CD14-positive monocyte (primary cell): ENCODE measurements at places on chromosomes 5 and 9.

DNA sequence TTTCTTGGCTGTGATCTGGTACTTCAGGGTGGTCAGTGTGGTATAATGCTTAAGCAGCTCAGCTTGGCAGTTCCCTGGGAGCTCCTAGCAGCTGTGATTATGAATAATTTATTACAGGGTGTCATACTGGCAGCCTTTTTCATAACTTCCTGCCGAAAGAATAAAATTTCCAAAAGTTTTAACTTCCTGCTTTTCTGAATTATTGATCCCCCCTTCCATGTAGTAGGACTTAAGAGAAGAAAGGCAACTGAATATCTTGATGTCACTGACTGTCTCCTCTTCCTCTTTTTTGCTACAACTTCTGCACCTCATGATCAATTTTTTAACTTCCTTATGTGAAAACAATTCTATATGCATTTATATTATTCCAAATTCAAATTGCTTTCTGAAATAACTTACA, 74.3 kb upstream of the SPEF2 start:
- H3K4me3 ChIP-seq = no peak overlapping the region
- no peaks in the 10 kb centered on the region for H3K36me3 ChIP-seq
- no peak overlapping the region for H3K27ac ChIP-seq
- peaks cover 8% of the 10 kb centered on the region for H3K4me1 ChIP-seq
- peak; percentile 43 for DNase-seq
- H3K27me3 ChIP-seq = no peaks in the 10 kb centered on the region

DNA sequence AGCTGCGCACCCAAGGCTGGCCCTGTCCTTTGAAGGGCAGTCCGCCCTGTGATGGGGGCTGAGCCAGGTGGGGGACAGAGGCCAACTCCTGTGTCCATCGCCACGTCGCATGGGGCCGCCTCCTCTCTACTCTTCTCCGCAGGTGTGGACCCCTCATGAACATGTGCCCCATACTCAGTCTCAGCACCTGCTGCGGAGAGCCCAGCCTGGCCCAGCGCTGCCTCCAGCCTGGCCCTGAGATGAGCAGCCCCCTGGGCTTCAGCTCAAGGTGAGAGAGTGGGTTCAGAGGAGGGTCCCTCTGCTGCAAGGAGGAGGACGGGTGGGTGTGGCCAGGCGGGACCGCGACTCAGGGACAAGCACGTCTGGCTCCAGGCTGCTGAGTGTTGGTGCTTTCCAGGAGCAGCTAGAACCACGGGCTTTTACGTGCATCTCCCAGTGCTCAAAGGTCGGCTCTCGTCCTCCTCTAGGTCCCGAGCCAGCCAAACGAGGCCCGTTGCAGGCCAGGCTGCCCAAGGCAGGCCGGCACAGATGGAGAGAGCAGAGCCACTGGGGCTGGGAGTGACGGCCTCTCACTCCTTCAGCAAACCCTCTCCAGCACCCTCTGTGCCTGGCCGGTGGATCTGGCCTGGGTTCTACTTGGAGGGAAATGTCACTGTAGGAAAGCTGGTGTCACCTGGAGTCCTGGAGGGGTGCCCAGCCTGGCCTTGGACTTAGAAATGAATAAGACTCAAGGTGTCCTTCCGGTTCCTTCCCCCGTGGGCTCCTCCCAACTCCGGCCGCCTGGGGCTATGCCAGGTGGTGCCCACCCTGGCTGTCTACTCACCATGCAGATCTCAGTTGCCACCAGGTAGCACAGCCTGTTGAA, 48.9 kb upstream of the RNF130 start:
- H3K27ac ChIP-seq = no peak overlapping the region
- no peaks in the 10 kb centered on the region for H3K36me3 ChIP-seq
- no peaks in the 10 kb centered on the region for H3K4me1 ChIP-seq
- H3K4me3 ChIP-seq = no peak overlapping the region
- H3K27me3 ChIP-seq = peaks cover 3% of the 10 kb centered on the region

DNA sequence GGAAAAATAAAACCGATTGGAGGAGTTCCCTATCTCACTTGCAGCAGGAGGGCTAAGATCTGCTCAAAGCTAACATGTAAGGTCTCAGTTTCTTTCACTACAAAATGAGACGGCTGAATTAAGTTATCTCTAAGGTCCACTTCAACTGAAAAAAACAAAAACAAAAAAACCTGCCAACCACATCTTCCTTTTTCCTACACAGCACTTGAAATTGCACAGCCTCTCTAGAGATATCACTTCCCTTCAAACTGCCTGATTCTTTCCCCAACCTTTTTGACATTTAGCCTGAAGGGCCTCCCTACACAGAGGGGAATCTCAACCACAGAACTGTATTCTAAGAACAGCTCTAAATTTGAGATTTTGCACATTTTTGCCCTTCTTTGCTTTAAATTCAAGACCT, 227.9 kb upstream of the TARS1 start:
- no peak for DNase-seq
- H3K27me3 ChIP-seq = no peaks in the 10 kb centered on the region
- no peaks in the 10 kb centered on the region for H3K4me1 ChIP-seq
- no peak overlapping the region for H3K4me3 ChIP-seq
- H3K27ac ChIP-seq = no peak overlapping the region

- H3K4me1 ChIP-seq = no peaks in the 10 kb centered on the region
- no peaks in the 10 kb centered on the region for H3K36me3 ChIP-seq
- H3K27ac ChIP-seq = no peak overlapping the region
- no peak for DNase-seq
These were observed 112.7 kb upstream of the ITGA1 start for GRCh38 chr5:52674815-52675545.

- H3K4me1 ChIP-seq = peaks cover 33% of the 10 kb centered on the region
- H3K27ac ChIP-seq = no peak overlapping the region
- no peaks in the 10 kb centered on the region for H3K27me3 ChIP-seq
- no peak for DNase-seq
- H3K36me3 ChIP-seq = peaks cover 55% of the 10 kb centered on the region
- H3K4me3 ChIP-seq = no peak overlapping the region
These were observed 4.0 kb downstream of the SAP30L start for GRCh38 chr5:154449786-154450185.

- no peaks in the 10 kb centered on the region for H3K36me3 ChIP-seq
- no peak for DNase-seq
- peaks cover 36% of the 10 kb centered on the region for H3K4me1 ChIP-seq
- H3K4me3 ChIP-seq = no peak overlapping the region
- no peak overlapping the region for H3K27ac ChIP-seq
- no peaks in the 10 kb centered on the region for H3K27me3 ChIP-seq
These were observed 331.0 kb upstream of the TLE4 start for GRCh38 chr9:79240774-79241173.

DNA sequence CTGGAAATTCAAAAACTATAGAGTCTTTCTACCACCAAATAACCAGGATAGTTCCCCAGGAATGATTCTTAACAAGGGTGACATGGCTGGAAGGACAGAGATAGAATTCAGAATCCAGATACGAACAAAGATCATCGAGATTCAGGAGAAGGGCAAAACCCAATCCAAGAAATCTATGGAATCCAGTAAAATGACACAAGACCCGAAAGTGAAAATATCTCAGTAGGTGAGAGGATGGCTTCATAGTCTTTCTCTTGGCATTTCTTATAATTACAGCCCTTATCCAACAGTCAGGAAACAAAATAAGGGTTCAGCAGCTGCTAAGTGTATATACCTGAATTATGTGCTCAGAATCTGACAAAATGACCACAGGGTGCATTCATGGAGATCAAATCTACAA, 81.8 kb downstream of the FAM174A start:
- DNase-seq = no peak
- no peaks in the 10 kb centered on the region for H3K4me1 ChIP-seq
- no peak overlapping the region for H3K27ac ChIP-seq
- no peak overlapping the region for H3K4me3 ChIP-seq
- H3K27me3 ChIP-seq = no peaks in the 10 kb centered on the region

DNA sequence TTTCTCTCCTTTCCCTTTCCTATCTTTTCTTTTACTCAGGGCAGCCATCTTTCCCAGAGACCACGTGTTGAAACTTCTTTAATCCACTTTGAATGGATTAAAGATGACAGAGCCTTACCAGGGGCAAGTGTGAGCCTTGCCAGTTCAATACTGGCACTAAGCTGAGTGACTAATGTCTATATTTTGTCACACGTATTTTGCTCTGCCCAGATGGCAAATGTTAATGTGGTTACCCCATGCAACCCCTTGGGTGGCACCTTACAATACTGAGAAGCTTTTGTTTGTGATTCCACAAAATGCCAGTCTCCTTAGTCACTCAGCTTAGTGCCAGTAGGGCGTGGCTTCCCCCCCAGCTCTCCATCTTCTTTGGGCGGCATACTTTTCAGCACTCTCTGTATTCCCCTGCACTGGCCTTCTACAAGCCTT, 24.8 kb downstream of the ANXA1 start:
- H3K4me1 ChIP-seq = no peaks in the 10 kb centered on the region
- DNase-seq = no peak
- no peak overlapping the region for H3K27ac ChIP-seq
- H3K4me3 ChIP-seq = no peak overlapping the region
- peaks cover 8% of the 10 kb centered on the region for H3K36me3 ChIP-seq
- no peaks in the 10 kb centered on the region for H3K27me3 ChIP-seq

DNA sequence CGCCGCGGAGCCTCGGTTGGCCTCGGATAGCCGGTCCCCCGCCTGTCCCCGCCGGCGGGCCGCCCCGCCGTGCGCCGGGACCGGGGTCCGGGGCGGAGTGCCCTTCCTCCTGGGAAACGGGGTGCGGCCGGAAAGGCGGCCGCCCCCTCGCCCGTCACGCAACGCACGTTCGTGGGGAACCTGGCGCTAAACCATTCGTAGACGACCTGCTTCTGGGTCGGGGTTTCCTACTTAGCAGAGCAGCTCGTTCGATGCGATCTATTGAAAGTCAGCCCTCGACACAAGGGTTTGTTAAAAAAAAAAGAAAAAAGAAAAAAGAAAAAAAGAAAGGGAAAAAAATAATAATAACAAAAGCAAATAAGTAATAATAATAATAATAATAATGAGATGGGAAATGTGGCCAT, 112.8 kb downstream of the GCNT1 start:
- H3K36me3 ChIP-seq = no peaks in the 10 kb centered on the region
- peak overlapping the region; percentile 26 for H3K27ac ChIP-seq
- peaks cover 68% of the 10 kb centered on the region for H3K4me1 ChIP-seq

DNA sequence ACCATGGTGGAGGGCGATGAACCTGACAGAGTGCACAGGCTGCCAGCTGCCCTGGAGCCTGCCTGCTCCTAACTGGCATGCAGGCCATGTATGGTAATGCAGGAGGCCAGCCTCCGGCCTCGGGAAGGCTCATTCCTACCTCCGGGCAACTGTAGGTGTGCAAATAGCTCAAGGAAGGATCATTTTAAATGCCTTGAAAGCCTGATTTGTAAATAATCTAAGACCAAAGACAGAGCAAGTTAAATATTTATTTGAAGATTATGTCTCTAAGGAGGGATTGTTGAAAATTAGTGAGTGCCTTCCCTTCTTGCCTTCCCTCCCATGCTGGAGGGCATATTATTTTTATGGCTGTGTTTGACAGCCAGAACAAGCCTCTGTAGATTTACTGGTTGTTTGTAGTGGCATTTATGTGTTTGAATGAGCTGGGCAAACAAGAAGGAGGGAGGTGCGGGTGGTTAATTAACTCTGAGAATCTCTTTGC, 285.7 kb upstream of the TUT7 start:
- H3K27ac ChIP-seq = no peak overlapping the region
- no peak for DNase-seq
- H3K4me1 ChIP-seq = no peaks in the 10 kb centered on the region

- no peaks in the 10 kb centered on the region for H3K36me3 ChIP-seq
- no peaks in the 10 kb centered on the region for H3K4me1 ChIP-seq
- no peak overlapping the region for H3K27ac ChIP-seq
- H3K27me3 ChIP-seq = no peaks in the 10 kb centered on the region
These were observed 10.5 kb downstream of the ECSCR start for GRCh38 chr5:139451878-139452660.

- H3K4me1 ChIP-seq = no peaks in the 10 kb centered on the region
- no peak overlapping the region for H3K4me3 ChIP-seq
- H3K27me3 ChIP-seq = no peaks in the 10 kb centered on the region
- H3K36me3 ChIP-seq = peaks cover 25% of the 10 kb centered on the region
These were observed 9.4 kb upstream of the LRRTM2 start for GRCh38 chr5:138884554-138884953.

DNA sequence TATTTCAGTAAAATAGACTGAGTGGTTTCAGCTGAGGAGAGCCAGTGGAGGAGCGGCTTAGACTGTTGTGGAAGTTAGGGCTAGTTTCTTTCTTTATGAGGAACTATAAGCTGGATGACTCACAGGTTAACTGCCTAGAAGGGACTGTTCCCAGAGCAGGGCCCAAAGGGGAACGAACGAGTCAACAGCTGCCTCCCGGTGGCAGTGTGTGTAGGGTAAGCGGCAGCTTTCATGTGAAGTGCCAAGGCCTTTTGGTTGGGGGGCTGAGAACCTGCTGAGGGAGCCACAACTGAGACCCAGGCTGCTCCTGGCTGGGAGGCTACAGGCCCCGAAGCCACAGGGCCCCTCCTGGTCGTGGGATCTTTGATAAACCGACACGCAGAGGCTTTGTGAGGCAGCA, 7.0 kb downstream of the SQSTM1 start:
- H3K4me3 ChIP-seq = no peak overlapping the region
- H3K27ac ChIP-seq = peak overlapping the region; percentile 76
- peaks cover 92% of the 10 kb centered on the region for H3K36me3 ChIP-seq
- H3K27me3 ChIP-seq = no peaks in the 10 kb centered on the region

DNA sequence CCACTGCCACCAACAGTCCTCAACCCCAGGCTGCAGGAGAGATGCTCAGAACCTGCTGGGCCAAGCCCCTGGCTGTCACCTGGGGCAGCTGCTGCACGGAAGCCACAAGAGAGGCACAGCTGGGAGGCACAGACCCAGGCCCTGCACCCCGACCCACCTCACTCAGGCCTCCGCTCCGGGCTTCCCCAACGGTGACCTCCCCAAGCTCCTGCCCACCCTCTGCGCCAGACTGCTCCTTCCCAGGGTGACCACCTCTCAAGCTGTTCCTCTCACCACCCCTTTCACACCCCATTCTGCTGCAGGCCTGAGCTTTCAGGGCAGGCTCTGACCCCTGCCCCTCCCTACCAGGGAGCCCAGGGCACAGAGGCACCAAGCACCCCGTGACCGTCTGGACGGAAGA, 33.0 kb downstream of the VAV2 start:
- H3K4me3 ChIP-seq = no peak overlapping the region
- H3K27ac ChIP-seq = no peak overlapping the region
- peaks cover 2% of the 10 kb centered on the region for H3K27me3 ChIP-seq
- no peaks in the 10 kb centered on the region for H3K36me3 ChIP-seq
